ENCODE measurements at places on chromosomes 5 and 9.

- no peak for DNase-seq
Observed at GRCh38 chr9:14348373-14349145, 34.6 kb upstream of the NFIB start.

DNA sequence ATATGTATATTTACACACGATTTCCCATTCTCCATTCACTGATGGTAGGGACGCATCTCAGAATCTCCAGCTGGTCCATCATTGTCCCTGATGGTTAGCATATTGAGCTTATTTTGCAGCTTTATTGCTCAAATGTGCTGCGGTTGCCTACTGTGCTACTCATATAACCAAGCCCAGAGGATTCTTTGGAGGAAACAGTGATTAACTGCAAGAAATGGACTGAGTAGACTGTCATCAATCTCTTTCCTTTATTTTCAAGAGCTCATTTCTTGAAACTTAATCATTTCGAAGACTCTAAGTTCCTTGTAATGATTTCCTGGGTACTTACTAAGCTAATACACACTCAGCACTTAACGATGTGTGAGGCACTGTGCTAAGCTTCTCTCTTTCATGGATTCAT lies 119.0 kb downstream of the MAT2B start:
- no peak for DNase-seq

- no peak for DNase-seq
Observed at GRCh38 chr5:170843870-170844269, 17.9 kb upstream of the RANBP17 start.

DNA sequence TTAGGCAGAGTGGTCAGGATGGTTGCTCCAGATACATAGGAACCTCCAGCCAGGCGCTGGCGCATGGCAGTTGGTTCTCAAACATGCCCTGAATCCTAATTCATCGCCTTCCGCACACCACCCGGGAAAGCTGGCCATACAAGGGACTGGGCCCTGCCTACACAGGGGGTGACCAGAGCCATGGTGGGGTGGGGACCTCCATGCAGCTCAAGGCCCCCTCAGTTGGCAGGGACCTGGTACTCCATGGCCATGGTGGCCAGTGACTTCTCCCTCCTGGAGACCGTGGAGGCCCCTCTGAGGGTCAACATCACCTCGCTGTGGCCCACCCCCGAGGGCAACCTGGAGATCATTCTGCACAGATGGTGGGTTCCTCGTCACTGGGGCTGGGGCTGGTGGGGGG lies 26.8 kb downstream of the PAEP start:
- DNase-seq = no peak

- DNase-seq = no peak
Observed at GRCh38 chr9:121688146-121688680, 36.8 kb downstream of the DAB2IP start.

- DNase-seq = no peak
Observed at GRCh38 chr9:125511789-125512660, 195.0 kb downstream of the MAPKAP1 start.

DNA sequence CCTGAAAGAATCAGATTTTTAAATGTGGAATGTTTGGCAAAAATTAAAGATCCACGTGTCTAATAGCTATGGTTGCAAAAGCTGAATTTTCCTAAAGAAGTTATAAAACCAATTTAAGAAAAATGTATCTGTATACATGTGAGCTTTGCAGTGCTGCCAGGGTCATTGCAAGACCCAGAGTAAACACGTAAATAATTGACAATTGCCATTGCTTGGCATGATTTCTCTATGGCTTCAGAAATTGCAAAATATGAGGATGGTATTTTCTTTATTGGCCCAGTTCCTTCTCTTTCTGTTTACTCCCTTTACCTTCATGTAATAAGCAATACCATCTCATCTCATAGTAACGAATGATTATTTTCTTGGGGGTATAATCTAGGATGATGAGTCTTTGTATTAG lies 123.9 kb downstream of the ERCC6L2 start:
- no peak for DNase-seq

- DNase-seq = no peak
Observed at GRCh38 chr9:126248680-126249079, 77.9 kb upstream of the MVB12B start.

DNA sequence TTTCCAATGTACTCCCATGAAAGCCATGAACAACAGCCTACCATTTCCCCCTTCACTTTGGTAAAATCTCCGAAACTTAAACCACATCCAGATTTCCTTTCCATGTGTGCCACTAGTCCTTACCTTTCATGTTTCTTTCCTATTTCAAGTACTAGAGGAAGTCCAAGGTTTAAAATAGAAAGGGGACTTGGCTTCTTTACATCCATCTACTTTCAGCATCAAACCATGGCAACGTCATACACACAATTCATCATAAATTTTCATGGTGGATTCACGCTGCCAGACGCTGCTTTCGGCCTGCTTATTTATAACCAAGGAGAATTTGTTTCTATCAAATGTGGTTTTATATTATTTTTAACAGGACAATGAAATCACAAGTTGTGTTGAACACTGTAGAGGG lies 58.7 kb upstream of the ZNF622 start:
- no peak for DNase-seq

All from activated CD8-positive, alpha-beta memory T cell treated with anti-CD3 and anti-CD28 coated beads for 48 hours (primary cell).